Progenitor cell of endocrine pancreas (in vitro differentiated cells): ENCODE measurements at places on chromosomes 1 and 21. TPM values are rescaled to one million over a fixed set of nuclear protein-coding genes. Genes with fewer than 3 reads are reported as not detected.

The SLC26A9 gene
- total RNA-seq = 2.9 and 3.2 TPM in 2 replicates

The SPRR5 gene
- total RNA-seq = not detected in 2 replicates

The SMPDL3B gene
- total RNA-seq = 18.5 and 19.0 TPM in 2 replicates

The B4GALT2 gene
- total RNA-seq = 61.7 and 63.1 TPM in 2 replicates

The GBP4 gene
- total RNA-seq = 0.14 TPM in 1 of 2 replicates, not detected in the other

The KCNE2 gene
- total RNA-seq = 0.55 and 0.58 TPM in 2 replicates

The ETV3L gene
- 0.67 and 0.72 TPM in 2 replicates for total RNA-seq

DNA sequence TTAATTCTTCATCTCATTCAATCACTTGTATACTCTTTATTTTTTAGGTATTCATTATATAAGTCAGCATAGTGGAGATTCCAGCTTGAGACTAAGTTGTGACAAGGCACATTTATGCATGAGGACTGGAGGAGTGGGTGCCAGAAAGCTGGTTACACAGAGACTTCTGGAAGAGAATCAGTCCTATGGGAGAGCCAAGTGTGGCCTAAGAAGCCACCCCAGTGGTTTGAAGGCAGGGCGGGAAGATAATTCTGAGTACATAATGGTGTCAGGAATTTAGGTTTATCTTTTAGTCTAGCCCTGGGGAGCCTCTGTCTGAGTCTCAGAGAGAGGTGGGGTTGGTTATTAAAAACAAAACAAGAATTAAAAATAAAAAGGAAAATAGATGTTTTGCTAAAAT lies 83.0 kb downstream of the SPAG17 start:
- DNase-seq = no peak

- no peak for DNase-seq
Measured at GRCh38 chr1:226643611-226644540, 95.2 kb downstream of the ITPKB start.

- no peak for DNase-seq
Measured at GRCh38 chr1:217133958-217134856, 411.0 kb upstream of the ESRRG start.

GRCh38 chr21:33924079-33924765 lies 8.6 kb upstream of the ATP5PO start:
- peak; percentile 76 for DNase-seq

DNA sequence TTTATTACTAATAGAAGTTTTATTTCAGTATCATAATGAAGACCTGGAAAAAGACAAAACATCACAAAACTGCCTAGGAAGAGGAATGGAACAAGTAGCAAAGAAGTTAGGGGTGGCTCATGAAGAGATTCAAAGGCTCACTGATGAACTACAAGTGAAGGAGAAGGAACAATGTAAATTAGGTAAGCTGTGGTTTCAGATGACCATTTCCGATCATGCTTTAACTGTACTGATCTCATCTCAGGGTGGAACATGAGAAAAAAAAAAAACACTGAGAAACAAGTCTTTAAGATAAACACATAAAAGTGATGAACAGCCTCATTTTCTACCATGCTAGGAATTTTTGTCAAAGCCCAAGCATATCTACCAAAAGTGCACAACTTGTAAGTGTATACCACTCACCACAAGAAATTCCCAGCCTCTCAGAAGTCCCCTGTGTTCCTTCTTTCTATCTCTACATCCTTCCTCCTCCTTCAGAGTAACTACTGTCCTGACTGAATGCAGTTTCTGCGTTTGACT lies 19.6 kb downstream of the CCDC30 start:
- no peak for DNase-seq

GRCh38 chr1:184739796-184740195 lies 14.9 kb downstream of the EDEM3 start:
- DNase-seq = no peak

DNA sequence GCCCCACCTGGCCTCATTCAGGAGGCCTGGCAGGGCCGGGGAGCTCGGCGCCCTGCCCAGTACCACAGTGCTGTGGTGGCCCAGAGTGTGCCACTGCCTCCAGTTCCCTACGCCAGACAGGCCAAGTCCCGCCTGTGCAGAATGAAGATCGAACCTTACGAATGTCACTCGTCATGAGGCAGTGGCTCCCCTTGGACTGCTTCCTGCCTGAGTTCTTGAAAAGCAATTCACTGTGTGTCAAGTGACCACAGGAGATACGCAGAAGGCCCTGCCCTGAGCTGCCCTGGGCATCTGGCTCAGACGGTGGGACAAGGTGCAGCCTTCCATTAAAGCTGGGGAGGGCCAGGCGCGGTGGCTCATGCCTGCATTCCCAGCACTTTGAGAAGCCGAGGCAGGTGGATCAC lies 49.6 kb upstream of the LRP8 start:
- DNase-seq = no peak

- no peak for DNase-seq
Measured at GRCh38 chr1:189021577-189021976, 1456.1 kb downstream of the BRINP3 start.

- no peak for DNase-seq
Measured at GRCh38 chr1:179856296-179856695, 21.3 kb downstream of the TOR1AIP2 start.

- no peak for DNase-seq
Measured at GRCh38 chr1:31568895-31569595, 7.3 kb upstream of the TINAGL1 start.

DNA sequence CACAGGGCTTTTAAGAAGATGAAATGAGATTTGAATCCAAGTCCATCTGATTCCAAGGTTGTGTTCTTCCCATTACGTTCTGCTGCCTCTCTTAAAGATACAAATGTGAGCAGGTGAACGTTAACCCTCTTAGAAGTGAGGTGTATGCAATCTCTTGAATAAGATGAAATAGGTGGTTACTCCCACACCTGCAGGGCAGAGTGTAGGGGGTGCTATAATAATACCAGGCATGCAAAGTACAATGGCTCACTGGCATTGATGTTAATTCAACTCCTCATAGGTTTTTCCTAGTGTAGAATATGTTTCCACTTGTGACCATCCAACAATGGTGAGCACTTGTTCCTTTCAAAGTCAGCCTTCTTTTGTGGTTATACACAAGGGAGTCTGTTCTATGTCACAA lies 163.0 kb downstream of the ASTN1 start:
- DNase-seq = no peak

DNA sequence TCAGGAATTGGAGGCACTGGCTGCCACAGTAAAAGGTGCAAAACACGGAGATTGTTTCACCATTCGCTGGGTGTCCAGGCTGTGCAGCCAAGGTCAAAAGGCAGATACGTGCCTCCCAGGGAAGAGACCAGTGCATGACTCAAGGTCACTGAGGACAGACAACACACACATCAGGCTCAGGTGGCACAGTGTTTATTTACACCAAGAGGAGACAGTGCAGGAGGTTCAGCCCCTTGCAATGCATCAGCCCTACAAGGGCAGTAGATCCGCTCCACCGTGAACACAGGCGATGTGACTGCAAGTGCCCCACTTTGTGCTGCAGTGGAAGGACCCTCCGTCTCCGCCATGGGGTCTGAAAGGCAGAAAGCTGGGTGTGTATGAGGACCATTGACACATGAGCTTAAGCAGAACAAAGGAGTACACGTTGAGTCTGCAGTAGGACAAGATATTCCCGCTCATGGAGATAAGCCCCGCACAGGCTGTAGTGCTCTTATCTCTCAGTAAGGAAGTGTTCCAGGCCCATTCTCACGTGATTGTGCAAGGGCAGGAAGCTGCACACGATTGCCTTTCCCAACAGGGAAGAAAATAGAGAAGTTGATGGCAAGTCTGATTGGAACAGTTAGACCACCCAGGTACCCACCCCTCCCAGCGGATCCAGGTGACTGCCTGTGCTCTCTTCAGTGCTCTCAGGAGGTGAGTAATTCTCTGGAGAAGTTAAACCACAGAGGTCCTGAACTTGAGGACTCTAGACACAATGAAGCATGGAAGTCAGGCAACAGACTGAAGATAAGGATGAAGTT lies 37.5 kb upstream of the QSOX1 start:
- no peak for DNase-seq

DNA sequence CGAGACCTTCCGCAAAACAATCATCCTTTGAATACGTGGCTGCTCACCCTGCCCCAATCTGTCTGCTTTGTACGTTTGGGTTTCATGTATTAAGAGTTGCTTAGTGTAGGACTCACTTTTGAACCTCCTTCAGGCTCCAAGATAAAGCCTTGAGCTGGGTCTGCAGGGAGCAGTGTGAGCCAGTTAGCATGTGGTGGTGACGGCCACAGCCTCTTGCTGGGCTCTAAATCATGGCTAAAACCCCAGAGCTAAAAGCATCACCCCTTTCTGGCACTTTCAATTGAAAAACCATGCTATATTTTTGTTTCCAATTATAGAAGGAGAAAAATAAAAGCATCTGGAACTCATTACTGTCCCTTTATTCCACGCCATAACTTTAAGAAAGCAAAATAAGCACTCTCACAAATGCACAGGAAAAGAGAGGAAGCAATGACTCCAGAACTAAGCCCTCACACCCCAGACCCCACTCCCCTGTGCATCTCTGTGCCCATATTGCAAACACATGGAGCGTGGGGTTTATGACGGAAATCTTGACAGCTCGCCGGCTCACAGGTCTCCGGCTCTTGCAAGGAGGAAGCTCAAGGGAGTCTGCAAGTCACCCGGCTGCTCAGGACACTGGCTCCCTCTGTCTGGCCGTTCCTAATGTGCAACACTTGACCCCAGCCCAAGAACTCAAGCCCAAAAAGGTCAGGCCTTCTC lies 135.5 kb downstream of the MIS18A start:
- DNase-seq = no peak

DNA sequence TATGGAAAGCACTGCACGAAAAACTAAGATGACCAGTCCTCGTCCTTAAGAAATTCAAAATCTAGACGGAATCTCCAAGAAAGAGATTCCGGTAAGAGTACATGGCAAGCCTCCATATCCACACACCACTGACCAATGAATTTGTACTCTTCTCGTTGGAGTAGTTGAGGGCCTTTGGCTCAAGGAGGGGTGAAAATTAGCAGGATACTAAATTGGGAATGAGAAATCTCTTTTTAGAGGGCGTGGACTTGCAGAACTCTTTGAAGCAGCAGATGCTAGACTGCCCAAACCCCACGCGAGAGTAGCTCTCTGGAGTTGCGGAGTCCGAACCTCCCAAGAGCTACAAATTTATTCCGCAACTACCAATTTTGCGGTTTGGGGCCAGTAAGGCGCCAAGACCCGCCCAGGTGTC lies 872 bp upstream of the PPP2R5A start:
- DNase-seq = no peak

DNA sequence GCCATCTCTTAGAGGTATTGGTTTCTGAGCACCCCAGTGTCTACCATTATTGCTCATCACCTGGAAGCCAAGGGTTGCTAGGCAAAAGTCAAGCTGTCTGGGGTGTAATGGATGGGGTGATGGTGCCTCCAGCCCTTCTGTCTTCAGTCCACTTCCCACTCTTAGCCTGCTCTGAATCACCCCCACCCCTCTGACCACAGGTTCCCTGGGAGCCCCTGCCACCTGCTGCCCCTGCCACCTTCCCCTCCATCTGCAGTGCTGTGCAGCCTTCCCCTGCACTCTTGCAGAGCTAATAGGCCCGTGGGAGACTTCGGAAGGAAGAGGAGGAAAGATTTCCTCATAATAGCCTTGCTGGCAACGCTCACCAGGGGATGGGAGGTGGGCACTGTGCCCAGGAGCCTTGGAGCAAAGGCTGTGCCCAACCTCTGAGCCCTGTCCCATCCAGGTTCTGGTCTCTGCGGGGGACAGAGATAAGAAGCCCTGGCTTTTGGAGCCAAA lies 35.5 kb downstream of the CAPN2 start:
- DNase-seq = no peak

DNA sequence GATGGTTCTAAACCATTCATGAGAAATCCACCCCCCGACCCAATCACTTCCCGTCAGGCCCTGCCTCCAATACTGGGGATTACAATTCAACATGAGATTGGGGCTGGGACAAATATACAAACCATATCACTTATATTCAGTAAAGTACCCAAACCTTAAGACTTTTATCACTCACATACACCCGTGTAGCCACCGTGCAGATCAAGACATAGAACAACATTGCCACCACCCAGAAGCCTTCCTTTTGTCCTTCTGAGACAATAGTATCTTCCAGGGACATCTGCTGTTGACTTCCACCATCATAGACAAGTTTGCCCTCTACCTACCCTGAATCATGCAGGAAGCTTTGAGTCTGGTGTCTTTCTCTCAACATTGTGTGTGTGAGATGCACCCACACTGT lies 37.5 kb downstream of the CLIC6 start:
- DNase-seq = no peak

DNA sequence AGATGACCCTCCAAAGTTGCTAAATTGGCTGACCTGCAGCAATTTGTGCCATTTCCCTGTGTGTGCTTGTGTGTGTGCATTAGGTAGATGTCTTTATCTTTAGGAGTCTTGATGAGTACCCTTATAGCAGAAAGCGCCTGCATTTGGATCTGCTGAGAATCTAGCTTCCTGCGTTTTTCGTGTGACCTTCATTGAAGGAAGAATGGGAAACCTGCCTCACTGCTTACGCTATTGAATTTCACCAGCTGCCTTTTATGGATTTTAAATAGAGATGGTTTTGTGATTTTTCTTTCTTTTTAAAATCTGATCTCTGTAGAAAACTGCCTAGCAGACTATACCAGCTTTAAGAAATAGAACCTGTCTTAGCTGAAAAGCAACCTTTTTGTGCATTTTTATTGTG lies 124.5 kb downstream of the CACHD1 start:
- DNase-seq = no peak

- no peak for DNase-seq
Measured at GRCh38 chr1:240491156-240491555, 120.8 kb downstream of the GREM2 start.

DNA sequence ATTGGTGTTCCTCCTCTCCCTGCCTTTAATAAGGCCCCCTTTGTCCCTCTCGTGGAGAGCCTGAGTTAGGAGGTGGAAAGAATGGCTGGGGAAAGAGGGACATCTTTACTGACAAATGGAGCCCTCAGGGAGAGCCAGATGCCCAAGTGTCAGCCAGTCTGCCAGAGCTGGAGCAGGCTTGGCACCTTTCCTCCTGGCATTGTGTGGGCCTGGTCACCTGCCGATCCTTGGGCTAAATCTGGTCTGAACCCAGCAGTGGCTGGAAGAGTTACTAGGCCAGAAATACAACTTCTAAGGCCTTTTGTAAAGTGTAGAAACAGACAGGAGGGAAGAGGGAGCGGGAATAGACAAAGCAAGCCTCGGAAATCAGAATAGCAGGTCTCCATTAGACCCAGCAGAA lies 24.9 kb downstream of the VANGL1 start:
- DNase-seq = no peak

GRCh38 chr1:71156590-71156989 lies 75.8 kb upstream of the ZRANB2 start:
- no peak for DNase-seq

DNA sequence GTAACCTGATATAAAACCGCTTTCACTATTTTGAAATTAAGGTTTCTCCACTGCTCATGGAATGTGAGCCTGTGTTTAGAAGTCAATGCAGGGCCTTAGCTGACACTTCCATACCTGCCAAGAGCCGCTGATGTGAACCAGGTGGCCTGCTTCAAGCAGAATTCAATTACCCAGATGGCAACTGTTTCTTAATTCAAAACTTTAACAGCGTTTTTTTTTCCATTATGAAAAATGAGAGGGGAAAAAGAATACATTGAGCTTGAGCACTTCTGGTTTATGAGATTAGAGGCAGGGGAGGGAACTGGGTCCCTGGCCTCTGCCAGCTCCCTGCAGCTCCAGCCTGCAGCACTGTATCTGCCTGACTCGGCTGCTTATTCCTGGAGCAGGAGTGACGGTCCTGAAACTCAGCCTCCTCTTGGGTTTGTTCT lies 7.7 kb upstream of the ATP1A1 start:
- no peak for DNase-seq
